ENCODE measurements at places on chromosomes 4 and X.

- DNase-seq = no peak
These were observed at the start of gene IL1RAPL1 for GRCh38 chrX:28586981-28587551. TSS of gene IL1RAPL1 (plus strand) at chrX:28587446.

- DNase-seq = peak; percentile 76
These were observed at the start of gene TMEM255A for GRCh38 chrX:120310861-120311726. TSS of gene TMEM255A (minus strand) at chrX:120311461. CDS start at chrX:120311309, 152 bp downstream.

DNA sequence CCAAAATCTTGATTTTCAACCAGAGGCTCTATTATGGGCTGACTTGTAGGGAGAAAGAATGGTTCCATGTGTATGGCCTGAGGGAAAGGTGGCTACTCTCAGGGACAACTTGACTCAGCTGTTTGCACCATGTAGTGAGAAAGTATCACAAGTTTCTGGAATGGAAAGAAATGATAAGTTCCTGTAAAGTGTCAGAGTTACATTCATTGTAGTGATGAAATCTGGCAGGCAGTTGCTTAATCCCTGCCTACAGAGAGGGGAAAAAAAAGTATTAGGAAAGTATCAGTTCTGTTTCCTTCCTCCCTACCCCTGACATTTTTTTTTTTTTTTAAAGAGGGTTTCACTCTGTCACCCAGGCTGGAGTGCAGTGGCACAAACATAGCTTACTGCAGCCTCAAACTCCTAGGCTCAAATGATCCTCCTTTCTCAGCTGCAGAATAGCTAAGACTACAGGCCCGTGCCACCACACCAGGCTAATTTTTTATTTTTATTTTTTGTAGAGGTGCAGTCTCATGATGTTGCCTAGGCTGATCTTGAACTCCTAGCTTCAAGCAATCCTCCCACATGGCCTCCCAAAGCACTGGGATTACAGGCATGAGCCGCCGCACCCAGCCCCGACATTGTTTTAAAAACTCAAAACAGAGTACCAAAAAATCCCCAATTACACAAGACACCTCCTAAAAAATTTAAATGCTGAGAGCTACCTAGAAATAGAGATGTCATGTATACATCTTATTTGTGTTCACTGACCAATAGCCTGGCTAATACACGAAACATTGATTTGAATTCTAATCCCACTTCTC, 4.8 kb upstream of the FBXL5 start:
- no peak for DNase-seq

- DNase-seq = no peak
These were observed 35.8 kb downstream of the ATXN3L start for GRCh38 chrX:13283950-13284546.

DNA sequence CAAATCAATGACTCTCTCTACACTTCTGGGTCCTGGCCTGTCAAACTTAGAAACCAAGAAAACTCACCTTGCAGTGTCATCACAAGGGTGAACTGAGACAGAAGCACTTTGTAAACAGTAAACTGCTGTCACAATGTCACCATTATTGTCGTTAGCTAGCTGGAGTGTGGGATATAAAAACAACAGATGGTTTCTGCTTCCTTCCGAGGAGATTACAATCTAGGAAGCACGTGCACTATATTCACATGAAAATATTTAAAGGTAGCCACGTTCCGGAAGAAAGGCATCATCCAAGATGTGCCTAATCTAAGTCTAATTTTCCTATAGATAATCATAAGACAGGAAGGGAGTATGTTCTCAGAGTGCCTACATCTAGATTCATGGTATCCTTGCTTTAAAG, 64.7 kb upstream of the ACSL1 start:
- no peak for DNase-seq

DNA sequence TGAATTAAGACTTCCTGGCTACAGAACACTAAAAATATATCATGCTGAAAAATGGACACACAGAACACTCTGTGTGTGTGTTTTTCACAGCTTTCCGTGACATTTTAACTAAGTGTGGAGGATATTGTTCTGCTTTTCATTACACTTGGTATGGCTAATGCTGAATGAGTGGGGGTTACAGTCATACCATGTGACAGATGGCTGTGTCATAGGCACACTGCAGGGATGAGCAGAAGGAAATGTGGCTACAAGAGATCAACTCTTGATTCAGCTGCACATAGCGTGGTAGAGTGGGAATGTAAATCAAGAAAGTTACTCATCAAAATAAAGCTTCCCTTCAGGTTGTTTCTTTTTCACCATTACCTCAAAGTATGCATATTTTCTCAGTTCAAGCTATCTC, 669.8 kb downstream of the IQCM start:
- no peak for DNase-seq

DNA sequence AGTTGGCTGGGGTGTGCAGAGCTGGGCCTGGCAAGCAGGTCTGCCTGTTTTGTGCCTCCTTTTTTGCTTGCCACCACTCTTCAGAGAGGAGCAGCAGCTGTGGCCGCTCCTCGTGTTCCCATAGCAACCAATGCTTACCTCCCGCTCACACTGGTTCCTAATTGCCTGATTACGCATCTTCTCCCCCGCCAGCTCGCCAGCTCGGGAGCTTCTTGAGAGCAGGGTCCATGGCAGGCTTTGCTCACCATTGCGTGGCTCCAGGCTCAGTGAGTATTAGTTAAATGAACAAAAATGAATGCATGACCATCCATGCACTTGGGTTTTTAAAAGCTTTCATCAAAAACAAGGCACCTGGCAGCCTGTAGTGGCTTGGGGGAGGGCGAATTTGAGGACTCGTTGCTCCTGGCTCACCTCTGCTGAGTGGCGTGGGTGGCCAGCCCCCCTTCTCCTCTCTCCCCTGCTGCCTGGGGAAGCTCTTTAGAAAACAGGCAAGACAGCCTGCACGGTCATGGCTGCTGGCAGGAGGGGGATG, 14.2 kb upstream of the PJA1 start:
- peak; percentile 95 for DNase-seq

- DNase-seq = no peak
These were observed 8.4 kb downstream of the TMEM271 start for GRCh38 chr4:567457-568350.

DNA sequence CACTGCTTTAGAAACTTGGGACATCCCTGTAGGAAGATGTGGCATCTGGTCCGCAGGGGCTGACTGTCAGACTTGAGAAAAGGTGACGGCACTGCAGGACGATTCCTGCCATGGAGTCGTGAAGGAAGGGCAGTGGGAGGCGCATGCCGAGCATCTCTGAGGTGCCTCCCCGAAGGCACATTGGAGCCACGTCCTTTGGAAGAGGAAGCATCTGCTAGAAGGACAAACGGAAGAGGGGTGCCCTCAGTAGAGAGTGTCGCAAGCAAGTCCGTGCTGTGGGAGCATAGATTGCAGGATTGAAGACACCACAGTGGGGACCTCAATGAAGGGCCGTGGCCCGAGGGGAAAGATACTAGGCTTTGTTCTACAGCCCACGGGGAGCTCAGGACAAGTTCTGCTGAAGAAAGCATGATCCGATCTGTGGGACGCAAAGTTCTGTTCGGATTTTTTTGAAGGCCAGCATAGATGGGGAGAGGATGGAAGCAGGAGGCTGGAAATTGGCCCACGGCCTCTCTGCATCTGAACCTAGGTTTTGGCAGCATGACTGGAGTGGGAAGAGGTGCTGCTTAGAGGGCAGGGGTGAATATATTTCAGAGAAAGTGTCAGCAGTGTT, 24.2 kb upstream of the HELT start:
- no peak for DNase-seq

GRCh38 chr4:67204441-67204840, 340.9 kb downstream of the CENPC start:
- DNase-seq = no peak

Data from NCI-H1436 (cell line).